ENCODE measurements at places on chromosomes 3 and 15.
A peak's percentile ranks its signal among the peaks of the same experiment; 100 is the strongest.

DNA sequence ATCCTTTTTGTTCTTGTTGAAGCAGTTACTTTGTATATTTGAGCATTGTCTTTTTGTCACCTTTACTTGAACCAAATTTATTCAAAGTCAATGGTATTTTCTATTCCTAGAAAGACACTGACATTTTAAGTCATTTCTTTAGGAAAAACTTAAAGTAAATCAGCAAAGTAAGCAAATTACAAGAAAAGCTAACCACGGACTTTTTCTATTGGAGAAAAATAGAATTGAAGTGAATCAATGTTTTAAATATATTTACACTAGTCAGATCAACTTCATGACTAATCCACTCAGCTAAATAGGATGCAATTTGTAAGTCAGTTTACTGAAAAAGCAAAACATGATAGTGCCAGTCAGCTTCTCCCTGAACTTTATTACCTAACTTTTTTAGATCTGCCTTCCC lies 733.8 kb upstream of the ALCAM start:
- no peak for DNase-seq

DNA sequence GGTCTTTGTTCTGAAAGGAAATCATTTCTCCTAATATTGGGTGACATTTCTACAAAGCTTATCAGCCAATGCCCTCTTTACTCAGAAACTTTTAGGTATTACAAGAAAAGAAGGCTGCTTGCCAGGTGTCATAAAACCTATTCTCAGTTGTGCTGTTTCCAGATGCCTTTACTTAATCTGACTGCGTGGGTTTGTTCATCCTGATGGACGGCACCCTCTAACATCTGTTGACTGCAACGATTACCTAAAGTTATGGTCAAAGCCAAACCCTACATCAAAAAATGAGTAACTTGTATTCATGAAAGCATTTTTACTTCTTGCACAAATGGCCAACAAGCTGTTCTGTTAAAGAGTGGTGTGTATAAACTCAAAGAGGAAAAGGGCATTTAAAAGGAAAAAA lies 207.7 kb upstream of the PDZRN3 start:
- no peak for DNase-seq

DNA sequence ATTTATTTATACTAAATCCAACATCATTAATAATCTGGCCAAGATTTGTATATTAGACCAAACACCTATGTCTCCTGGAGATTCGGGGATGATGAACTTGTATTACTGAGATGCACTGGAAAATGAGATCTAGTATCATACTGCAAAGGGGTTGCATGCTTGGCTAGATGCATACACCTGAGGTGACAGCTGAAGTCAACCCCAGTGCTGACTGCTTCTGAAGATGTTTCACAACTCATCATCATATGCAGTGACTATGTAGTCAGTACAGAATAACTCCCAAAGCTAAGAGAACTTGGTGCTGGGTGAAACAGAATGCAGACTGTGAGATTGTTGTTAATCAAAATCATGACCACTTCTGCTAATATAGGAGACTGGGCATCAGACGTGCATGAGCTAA lies 1114.2 kb downstream of the NSUN3 start:
- no peak for DNase-seq

- DNase-seq: no peak
Measured at GRCh38 chr3:171696805-171697204, 113.5 kb downstream of the PLD1 start.

DNA sequence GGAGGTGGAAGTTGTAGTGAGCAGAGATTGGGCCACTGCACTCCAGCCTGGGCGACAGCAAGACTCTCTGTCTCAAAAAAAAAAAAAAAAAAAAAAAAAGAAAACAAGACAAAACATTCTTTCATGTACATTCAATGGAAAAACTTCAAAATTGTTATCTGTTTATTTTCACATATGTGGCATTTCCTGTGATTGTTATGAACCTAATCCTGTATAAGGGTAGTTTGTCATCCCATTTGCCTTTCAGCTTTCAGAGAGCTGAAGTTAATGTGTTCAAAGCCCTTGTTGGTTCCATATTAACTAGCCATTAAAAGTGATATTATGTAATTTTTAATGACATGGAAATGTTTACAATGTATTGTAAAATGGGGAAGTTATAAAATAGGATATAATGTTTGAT lies 17.3 kb upstream of the NCK1 start:
- no peak for DNase-seq

- no peak for DNase-seq
Measured at GRCh38 chr15:88239594-88239993, 16.9 kb downstream of the NTRK3 start.

GRCh38 chr15:81418891-81419290 lies 44.9 kb upstream of the TMC3 start:
- DNase-seq: no peak

GRCh38 chr3:45665101-45665572 lies 24.1 kb upstream of the SACM1L start:
- peak; percentile 7 for DNase-seq
